Left ventricle myocardium superior (tissue), 1 donor: ENCODE measurements at places on chromosomes 1 and 21. TPM values are rescaled to one million over a fixed set of nuclear protein-coding genes. Genes with fewer than 3 reads are reported as not detected.

EXTL1 gene
- total RNA-seq: 15.8 TPM

OR2G2 gene
- not detected for total RNA-seq

KCNJ15 gene
- total RNA-seq: 0.72 TPM

ADGRL2 gene
- 48.1 TPM for total RNA-seq

ZBTB7B gene
- total RNA-seq: 58.9 TPM

ALG14 gene
- total RNA-seq: 1.3 TPM

CASQ1 gene
- total RNA-seq: 20.0 TPM

MTMR11 gene
- 2.5 TPM for total RNA-seq

C8B gene
- total RNA-seq: not detected
